CD8-positive, alpha-beta memory T cell (primary cell): ENCODE measurements at places on chromosomes 6 and 20.

DNA sequence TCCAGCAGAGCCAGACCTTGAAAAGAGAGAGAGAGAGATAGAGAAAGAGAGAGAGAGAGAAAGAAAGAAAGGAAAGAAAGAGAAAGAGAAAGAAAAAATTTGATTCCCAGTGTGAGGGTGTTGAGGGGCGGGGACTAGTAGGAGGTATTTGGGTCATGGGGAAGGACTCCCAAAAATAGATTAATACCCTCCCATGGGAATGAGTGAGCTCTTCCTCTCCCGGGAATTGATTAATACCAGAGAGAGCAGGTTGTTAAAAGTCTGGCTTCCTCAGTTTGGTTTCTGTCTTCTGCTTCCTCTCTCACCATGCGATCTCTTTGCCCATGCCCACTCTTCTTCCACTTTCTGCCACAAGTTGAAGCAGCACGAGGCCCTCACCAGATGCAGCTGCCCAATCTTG lies 28.8 kb upstream of the CFAP206 start:
- no peak for DNase-seq

DNA sequence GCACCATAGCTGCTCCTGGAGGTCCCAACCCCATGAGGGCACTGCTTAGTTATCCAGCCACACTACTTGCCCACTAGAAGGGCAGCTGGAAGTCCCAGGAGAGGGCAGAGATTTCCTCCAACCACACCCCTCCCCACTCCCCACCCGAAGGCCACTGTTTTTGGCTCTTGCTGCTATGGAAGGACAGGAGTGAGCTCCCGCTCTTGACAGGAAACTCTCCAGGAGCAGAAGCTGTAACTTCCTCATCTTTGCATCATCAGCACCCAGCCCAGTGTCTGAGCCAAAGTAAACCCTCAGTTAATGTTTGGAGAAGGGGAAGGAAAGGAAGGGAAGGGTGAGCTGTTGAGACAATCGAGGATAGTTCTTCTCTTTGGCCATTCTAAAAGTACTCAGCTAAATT lies 120.7 kb downstream of the MTFR2 start:
- no peak for DNase-seq

- DNase-seq: no peak
Measured at GRCh38 chr6:166629628-166630027, 2.6 kb upstream of the RPS6KA2 start.

DNA sequence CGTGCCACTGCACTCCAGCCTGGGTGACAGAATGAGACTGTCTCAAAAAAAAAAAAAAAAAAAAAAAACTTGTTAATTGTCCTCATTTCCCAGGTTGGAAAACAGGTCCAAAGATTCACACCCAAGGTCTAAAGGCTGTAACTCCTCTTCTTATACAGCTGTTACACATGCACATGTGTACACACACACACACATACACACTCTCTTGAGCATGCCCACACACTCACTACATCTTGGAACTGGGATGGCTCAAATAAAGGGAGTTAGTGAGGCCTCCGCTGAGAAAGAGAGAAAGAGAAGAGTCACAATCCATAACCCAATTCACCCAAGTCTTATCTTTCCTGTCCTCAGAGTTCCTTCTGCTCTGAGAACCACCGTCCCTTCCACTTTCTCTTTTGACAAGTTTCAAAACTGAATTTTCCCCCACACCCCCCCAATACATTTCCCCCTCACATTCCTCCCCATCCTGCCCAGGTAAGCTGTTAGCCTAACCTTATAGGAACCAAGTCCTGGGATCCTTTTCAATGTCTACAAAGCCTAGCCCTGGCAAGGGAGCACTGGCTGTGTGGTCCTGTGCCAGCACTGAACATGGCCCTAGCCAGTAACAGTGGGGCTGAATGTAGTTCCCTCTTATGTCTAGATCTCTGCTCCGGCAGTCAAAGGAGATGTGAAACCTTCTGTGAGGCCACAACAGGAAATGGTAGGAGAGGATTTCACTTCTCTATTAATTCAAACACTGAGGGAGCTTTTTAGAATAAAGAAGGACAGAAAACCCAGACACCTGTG lies 3.2 kb upstream of the HLA-DMB start:
- peak; percentile 42 for DNase-seq

DNA sequence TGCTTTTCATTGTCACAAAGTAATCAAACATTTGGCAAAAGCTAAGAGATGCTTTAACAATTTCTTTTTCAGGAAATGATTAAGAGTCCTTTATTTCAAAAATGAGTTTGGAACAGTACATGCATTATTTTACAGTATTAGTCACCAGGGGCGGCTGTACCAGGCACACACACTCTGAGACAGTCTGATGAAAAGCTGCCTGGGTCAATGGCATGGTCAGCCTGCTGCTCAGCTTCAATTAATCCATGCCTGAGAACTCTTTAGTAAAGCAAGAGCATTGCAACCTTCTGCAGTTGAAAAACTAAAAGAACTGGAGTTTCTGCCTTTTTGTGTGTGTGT lies 105.5 kb downstream of the TULP4 start:
- DNase-seq: no peak

GRCh38 chr6:131295081-131295480 lies 159.8 kb downstream of the AKAP7 start:
- DNase-seq: no peak

GRCh38 chr6:103675807-103676406 lies 1183.8 kb downstream of the HACE1 start:
- no peak for DNase-seq

DNA sequence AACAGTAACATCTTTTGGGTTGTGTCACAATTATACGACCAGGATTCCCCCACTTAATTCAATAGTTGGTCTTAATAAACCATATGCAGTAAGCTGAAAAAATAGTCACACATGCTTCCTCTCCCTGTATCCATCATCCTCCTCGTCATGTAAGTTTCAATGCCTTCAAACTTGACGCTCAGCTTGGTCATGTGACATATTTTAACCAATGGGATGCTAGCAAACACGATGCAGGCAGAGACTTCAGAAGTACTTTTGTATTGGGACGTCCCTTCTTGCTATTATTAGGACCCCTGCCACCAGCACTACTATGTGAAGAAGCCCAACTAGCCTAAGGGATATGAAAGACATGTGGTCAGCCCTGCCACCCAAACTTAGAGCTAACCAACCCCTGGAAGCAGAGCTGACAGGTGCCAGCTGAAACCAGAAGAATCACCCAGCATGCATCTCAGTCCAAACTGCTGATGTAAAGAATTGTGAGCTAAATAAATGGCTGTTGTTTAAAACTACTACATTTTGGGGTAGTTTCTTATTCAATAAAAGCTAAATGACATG lies 49.3 kb downstream of the CGA start:
- DNase-seq: no peak

GRCh38 chr6:109088995-109089394 lies 5.7 kb downstream of the SESN1 start:
- no peak for DNase-seq

GRCh38 chr6:30938730-30939129 lies 2.0 kb upstream of the MUCL3 start:
- no peak for DNase-seq

DNA sequence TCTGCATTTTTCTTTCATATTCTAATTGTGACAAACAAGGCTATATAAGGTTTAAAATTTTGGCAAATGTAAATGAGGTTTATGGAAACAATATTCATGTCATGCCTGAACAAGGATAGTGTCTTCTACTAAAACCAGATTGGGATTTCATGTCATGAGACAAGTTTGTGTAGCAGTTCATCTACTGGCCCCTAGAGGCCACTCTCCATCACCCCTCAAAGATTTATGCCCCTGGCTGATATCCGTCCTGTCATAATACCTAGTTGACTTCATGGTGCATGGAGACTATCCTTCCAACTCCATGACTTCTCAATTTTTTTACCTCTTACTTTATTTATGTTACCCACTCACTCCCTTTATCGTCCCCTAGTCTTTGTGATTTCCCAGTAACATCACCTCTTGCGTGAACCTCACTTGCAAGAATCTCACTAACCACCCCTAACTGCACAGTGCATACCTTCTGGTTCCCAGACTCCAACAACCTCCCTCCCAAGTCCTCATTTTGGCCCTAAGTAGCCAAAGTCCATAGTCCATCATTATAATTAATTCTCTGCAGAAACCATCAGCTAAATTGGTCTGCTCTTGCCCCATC lies 179.8 kb downstream of the TASP1 start:
- no peak for DNase-seq

GRCh38 chr20:34293589-34293988 lies 9.6 kb downstream of the AHCY start:
- DNase-seq: no peak

GRCh38 chr20:64077094-64077493 lies 2.2 kb downstream of the RGS19 start:
- peak; percentile 44 for DNase-seq

- DNase-seq: no peak
Measured at GRCh38 chr20:474581-474980, 12.2 kb upstream of the TBC1D20 start.

DNA sequence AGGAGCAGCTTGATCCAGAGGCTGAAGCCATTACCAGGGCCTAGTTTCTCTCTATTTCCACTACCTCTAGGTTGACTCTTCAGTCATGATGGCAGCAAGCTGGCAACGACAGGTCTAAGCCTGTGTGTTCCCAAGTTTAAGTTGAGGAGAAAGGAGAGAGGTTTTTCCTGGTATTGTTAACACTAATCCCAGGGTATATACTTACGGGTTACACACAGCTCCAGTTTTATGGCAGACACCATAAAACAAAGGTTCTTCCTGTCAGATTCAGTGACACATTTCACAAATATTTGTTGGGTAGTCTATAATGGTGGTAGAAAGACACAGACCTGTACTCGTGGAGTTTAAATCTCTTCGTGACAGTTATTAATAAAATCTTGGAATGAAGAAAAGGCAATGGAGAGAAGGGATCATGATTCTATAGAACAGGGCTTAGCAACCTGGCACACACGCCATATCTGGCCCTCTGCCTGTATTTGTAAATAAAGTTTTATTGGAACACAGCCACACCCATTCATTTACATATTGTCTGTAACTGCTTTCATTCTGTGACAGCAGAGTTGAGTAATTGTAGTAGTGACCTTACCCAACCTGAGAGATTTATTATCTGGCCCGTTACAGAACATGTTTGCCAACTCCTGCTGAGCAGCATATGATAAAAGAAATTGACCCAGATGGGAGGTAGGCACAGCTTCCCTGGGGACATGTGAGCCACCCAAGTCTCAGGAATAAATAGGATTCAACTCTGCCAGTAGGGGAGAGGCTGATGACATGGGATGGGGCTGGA lies 323.3 kb downstream of the CDH4 start:
- DNase-seq: no peak

DNA sequence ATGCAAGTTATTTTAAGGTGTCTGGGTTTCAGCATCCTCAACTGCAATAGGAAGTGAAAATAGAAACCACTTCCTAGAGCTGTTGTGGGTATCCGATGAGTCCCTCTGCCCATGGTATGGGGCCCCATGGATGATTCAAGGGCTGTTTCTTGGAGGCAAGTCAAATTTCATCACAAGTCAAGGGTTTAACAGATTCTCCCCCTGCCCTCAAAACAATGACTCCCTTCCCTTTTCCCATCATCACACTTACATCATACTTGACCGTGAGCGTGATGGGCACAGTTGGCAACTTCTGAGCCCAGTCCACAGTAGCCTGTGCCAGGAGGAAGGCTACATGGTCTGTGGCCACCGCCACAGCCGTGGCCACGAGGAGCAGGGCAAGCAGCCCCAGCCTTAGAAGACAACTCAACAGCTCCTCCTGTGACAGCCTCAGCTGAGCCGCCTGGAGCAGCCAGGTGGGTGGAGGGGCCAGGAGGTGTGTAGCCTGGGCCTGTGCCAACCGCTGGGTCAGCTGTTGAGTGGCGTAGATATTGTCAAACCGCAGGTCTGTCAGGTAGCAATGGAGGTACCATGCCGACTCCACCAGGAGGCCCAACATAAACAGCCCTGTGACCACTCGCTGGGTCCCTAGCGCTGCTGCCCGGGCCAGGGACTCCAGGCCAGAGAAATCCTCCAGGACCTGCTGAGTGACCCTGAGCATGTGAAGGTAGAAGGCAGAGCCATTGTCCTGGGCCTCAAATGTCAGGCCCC lies 5.2 kb downstream of the OCSTAMP start:
- DNase-seq: no peak

DNA sequence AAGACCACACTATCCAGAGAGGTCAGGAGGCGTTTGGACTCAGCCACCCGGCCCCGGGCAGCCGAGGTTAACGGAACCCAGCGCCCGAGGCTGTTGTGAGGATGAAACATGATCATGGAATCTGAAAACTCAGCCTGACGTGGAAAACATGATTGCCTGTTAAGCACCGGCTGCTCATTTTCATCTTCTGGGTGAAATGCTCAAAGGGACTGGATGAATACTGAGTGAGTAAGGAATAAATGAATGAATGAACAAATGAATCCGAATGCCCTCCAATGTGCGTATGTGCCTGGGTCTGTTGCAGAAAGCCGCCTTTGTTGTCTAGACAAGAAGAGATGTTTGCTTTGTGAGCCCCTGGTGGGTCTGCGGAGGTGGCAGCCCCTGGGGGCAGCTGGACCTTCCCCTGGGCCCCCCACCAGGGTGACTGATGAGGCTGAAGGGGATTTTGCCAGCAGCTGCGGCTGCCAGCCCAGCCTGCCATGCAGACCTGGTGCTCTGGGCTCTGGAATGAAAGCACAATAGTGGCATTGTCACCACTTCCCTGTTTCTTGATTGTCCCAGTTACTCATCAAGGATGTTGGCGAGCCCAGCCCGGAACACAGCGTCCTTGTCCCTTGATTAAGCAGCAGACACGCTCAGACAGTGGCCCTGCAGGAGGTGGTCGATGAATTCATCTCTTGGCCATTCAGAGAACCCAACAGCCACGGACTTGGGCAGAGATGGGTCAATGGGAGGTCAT lies 211.1 kb downstream of the ANKRD60 start:
- DNase-seq: no peak

DNA sequence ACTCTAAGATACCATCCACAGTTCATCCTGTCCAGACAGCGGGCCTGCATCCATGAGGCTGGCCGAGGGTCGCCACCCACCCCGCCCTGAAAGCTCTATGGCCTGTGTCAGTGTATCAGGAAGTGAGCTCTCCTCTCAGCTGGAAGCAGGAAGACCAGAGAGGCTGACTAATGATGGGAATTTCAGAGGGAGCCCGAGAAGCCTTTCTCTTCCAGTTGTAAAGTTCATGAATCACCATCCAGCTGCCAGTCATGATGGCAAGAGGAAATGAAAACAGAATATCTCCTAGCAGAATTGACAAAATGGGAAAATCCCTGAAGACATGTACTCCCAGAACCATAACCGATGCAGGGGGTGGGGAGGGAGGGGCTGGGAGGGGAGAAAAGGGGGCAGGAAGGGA lies 109.6 kb upstream of the RPS6KA2 start:
- DNase-seq: no peak

DNA sequence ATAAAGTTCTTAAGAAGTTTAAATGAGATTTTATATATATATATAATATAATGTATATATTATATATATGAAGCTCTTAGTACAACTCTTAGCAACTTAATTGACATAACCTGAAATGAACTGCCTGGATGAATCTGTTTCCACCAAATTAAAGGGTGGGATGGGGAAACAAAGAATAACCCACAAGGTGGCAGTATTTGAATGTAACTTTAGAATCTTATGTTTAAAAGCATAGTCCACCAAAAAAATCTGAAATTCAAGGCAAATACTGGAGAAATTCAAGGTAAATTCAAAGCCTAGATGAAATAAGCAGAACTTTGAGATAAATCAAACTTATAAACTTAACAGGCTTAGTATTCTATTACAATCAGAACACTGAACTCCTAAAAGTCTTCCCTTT lies 4.4 kb upstream of the IBTK start:
- no peak for DNase-seq
